ENCODE measurements at places on chromosomes 11 and 22.

DNA sequence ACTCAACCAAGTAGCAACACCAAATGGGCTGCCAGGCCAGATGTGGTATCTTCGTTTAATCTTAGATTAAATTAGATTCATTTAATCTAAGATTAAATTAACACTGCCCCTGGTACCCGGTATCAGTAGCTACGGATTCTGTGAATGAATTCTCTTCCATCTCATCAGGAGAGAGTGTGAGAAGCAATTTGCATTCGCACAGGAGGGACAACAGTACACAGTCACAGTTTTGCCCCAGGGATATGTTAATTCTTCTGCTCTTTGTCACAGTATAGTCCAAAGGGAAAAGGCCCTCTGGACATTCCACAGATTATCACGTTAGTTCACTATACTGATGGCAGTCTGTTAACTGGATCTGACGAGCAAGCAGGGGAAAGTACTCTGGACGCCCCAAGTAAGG lies 22.9 kb downstream of the ASCL2 start:
- no peak for DNase-seq

DNA sequence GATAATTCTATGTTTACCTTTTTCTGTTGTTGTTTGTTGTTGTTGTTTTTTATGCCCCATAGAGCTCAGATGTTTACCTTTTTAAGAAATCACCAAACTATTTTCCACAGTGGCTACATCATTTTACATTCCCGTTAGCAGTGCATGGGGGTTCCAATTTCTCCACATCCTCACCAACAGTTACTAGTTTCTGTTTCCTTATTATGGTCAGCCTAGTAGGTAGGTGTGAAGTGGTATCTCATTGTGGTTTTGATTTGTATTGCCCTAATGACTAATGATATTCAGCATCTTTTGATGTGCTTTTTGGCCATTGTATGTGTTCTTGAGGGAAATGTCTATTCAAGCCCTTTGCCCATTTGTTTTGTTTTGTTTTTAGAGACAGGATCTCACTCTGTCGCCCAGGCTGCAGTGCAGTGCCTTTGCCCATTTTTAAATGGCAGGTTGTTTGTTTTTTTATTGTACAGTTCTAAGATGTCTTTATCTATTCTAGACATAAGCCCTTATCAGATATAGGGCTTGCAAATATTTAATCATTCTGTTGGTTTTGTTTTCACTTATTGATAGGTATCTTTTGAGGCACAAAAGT lies 27.5 kb downstream of the CHEK2 start:
- DNase-seq = no peak

DNA sequence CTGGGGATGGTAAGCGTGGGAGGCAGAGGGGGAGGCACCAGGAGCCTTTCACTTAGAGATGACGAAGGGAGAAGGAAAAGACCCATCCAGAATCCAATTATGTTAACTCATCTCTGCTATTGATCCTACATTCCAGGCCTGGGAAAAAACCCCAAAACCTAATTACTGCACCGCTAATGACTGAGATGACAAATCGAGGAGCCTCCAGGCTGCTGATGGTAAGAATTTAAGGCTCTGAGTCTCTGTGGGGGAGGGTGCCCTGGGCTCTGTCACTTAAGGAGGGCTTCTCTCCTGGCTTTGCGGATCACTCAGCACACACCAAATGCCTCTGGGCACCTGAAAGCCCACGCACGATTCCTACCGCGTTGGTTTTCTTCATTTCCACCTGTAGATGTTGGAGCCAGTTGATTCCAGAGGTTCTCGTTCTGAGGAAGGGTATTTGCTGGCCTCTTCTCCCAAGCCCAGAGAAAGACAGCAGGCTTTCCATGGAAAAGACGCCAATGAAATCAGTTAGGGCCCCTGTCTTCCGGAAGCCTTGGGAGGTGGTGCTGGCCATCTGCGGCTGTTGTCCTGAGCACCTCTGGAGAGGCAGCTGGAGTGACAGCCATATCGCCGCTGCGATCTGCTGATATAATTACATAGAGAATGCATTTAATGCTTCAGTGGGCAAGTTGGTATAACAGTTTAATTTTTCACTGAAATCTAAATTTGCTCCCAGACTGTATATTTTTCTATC lies 751.2 kb downstream of the BRD1 start:
- no peak for DNase-seq

GRCh38 chr11:84103096-84103495 lies 816.9 kb upstream of the CCDC90B start:
- DNase-seq = no peak

GRCh38 chr11:94740083-94741021 lies 27.8 kb upstream of the AMOTL1 start:
- DNase-seq = no peak

DNA sequence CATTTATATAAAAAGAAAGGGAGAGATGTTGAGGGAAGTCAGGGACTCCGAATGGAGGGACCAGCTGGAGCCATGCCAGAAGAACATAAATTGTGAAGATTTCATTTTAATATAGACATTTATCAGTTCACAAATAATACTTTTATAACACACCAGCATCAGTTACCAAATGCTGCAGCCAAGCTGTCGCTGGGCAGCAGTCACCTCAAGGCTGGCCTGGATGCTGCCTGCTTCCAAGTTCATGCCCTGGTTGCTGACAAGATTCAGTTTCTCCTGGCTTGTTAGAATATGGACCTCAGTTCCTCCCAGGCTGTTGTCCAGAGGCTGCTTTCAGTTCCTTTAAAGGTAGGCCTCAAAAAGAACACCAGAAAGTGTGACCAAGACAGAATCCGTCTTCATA lies 30.8 kb upstream of the ALDH3B2 start:
- no peak for DNase-seq

DNA sequence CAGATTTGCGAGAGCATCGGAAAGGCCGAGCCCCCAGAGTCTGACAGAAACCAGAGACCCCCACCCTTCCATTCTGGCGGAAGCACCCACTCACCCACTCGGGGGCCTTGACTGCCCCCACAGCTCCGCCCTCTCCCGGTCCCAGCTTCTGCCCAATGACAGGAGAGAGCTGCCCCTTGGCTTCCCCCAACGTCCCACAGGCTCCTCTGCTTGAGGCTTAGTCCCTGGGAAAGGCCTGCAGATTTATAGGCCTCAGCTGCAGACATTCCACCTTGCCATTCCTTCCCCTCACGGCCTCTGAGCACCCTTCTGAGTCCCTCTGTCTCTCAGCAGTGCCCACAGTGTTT lies 125.0 kb upstream of the NCAM1 start:
- DNase-seq = no peak

GRCh38 chr22:47020166-47020565 lies 257.7 kb downstream of the TBC1D22A start:
- no peak for DNase-seq

DNA sequence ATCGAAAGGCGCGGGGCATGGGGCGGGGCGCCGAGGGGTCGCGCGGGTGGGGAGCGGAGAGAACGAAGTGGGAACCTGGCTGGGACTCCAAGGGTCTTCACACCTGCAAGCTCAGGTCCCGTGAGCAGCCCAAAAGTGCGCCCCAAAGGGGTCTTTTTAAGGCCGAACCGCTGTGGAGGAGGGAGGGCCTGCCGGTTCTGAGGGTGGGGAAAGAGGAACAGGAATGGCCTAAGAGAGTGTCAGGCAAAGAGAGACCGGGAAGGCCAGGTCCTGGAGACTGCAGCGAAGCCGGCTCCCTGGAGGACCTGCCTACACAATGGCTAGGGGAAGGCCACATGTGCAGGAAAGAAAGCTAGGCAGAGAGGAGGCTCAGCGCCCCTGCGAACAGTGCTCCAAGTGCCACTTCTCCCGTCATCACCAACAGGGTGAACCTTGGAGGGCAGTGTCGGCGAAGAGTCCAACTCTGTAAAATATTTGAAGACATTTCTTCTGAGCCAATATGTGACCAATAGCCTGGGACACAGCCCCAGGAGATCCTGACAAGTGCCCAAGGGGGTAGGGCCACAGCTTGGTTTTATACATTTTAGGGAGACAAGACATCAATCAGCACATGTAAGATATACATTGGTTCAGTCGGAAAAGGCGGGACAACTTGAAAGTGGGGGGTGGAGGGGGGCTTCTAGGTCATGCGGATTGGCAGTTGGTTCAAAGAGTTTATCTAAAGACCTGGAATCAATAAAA lies 710 bp upstream of the DGCR2 start:
- DNase-seq = no peak

DNA sequence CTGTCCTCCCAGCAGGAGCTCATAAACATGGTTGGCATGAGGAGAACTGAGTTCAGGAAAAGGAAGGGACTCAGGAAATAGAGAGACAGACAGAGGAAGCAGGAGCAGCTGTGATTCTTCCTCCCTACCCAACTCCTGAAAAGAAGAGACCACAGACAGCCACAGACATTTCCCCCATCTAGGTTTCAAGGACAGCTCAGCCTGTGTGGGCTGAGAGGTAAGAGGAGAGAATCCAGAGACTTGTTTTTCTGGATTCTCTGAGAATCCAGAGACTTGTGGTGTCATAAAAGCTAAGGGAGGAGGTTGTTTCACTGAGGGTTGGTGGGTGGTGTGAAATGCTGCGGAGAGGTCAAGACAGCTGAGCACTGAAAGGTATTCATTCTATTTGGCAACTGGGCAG lies 19.0 kb upstream of the STK33 start:
- DNase-seq = no peak

GRCh38 chr11:64848214-64848825 lies 3.9 kb upstream of the CDC42BPG start:
- no peak for DNase-seq

DNA sequence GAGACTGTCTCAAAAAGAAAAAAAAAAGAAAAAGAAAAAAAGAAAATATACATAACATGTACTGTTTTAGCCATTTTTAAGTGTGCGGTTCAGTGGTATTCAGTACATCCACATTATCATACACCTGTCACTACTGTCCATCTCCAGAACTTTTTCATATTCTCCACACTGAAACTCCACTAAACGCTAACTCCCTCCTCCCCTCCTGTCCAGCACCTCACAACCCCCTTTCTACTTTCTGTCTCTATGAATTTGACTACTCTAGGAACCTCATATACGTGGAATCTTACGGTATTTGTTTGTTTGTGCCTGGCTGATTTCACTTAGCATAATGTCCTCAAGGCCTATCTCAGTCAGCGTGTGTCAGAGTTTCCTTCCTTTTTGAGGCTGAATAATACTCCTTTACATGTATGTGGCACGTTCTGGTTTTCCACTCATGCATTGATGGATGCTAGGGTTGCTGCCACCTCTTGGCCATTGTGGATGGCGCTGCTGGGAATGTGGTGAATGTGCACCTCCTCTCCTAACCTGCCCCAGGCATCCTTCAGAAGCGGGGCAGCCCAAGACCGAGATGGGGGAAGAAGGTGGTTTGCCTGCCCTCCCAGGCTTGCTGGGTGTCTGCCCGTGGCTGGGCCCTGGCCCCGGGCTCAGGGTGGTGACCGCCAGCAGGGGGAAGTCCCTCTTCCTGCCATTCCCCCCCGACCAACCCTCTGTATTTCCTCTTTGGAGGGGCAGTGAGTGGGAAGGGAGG lies 60.5 kb downstream of the BCR start:
- no peak for DNase-seq

- peak; percentile 41 for DNase-seq
Observed at GRCh38 chr11:113474362-113475159, 637 bp downstream of the DRD2 start.

DNA sequence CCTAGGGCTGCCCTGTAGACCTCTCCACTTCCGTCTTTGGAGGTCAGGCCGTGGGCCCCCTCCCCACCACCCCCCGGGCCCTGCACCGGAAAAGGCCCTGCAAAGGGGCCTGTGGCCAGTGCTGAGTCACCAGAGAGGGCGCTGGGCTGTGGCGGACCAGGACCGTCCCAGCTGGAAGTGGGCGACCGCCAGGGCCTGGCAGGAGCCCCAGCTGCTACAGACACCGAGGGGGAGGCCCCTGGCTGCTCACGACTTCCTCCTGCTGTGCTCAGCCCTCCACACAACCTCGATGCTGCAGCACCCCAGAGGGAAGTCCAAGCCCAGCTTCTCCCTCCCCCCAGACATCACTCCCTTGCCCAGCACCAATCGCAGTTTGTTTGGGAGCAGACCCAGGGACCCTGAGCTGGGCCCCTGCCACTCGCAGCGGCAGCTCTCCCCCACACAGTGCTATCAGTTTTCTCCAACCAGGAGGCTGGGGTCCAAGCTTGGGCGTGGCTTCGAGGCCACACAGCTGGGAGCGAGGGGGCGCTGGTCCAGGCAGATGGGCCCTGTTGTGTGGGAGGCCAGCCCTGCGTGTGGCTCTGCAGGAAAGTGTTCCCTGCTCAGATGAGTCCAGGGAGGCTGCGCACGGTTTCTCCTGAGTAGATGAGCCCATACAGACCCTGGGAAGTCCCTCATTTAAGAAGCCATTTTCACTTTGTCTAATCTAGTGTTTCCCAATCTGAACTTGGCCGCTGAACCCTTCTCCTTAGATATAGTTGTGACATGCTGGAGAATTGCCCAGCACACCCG lies 5.6 kb upstream of the SH3BP1 start:
- DNase-seq = no peak

GRCh38 chr11:86476109-86476861 lies 101.6 kb downstream of the CCDC81 start:
- DNase-seq = no peak

GRCh38 chr11:15826826-15827225 lies 529.5 kb downstream of the SOX6 start:
- no peak for DNase-seq

GRCh38 chr11:112759418-112759817 lies 201.8 kb upstream of the NCAM1 start:
- DNase-seq = no peak

GRCh38 chr22:30021881-30022619 lies 58.2 kb upstream of the HORMAD2 start:
- no peak for DNase-seq

DNA sequence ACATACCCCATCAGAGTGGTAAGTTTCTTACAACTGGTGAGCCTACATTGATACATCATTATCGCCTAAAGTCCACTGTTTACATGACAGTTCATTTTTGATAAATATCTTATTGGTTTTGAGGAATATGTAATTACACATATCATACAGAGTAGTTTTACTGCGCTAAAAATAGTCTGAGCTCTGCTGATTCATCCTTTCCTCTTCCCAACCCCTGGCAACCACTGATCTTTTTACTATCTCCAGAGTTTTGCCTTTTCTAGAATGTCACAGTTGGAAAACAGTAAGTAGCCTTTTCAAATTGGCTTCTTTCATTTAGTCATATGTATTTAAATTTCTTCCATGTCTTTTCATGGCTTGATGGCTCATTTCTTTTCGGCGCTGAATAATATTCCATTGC lies 112.8 kb downstream of the LARGE1 start:
- DNase-seq = no peak

GRCh38 chr11:1302461-1303125 lies 6.8 kb downstream of the TOLLIP start:
- no peak for DNase-seq
